Right renal cortex interstitium (tissue), 3 donors: ENCODE measurements at places on chromosomes 2 and 18. TPM values are rescaled to one million over a fixed set of nuclear protein-coding genes. Genes with fewer than 3 reads are reported as not detected.

GRCh38 chr2:86603905-86604304 is 19.8 kb downstream of the RNF103 start:
- DNase-seq: no peak

DNA sequence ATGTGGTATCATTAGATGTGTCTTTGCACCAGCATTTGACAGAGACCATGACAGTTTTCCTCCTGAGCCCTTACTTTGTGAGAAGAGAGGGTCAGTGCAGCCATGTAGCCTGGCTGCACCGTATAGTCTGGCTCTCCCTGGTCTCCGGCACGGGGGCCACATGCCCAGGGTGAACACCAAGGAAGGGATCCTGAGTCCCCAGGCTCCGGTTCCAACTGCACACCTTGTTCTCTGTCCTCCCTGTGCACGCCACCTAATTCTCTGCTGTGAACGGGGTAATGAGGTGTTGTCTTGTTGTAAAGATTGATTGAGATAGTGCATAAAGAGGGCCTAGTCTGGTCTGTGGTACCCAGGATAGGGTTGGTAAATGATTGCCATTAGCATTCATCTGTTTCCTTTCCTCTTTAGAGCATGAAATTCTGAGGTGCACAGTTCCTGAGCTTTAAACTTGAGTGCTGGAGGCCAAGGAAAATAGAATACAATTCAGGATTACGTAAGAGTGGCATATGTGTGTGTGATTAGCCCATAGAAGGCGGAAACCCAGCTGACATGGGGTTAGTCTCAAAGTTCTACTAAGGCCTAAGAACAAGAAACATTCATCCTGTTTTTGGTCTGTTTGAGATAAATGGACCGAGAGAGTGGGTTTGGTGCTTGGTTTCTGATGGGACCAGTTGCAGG is 55.5 kb downstream of the NCK2 start:
- DNase-seq: no peak

DNA sequence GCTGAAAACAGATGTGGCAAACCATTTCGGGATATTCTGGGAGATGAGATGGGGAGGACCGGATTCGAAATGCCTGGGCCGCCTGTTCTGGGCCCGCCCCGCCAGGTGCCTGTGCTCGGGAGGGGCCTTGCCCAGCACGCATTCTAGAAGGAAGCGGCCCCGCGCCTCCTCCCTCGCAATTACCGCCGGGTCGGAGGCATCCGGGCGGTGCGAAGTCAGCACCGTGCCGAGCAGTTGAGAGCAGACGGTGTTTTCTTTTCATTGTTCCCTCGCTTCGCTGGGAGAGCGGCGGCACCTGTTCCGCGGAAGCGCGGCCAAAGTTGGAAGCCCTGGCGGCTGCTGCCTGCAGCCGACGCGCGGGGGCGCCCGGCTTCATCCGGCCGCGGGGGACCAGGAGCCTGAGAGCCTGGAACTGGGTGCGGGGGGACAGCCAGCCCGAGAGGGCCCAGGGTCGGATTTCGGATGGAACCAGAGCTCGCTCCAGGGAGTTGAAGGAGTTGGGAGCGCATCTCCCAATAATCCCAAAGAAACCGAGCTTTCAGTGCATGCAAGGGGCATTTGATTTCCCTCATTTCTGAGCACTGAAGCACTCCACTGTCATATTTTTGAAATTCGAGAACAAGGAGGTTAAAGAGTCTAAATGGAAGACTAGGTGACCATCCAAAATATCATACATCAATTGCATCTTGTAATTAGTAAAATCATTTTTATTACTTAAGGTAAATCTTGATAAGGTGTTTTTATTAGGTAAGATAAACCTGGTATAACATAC is 241.8 kb upstream of the RAB12 start:
- no peak for DNase-seq

DNA sequence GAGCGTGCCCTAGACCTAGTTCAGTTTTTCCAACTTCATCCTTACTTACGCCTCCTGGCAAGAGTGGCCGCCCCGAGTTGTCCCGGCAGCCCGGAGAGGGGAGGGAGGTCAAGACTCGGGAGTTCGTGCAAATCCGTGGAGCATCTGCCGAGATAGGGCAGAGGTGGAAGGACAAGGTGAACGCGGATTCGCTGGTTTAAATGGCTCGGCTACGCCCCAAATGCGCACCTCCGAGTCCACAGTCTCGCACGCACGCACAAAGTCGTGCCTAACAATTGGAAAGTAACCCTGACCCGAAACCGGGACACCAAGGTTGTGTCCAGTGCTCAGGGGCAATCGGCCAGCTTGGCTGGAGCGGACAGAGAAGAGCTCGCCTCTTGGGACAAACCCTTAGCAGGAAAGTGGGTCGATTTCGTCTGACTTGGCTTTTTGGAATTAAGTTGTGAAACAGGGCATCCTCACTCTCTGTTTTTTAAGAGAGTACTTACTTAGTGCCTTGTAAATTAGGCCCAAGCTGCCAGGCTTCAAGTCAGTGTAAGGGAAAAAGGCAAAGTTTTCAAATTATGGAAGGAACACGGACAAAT is 726 bp upstream of the SS18 start:
- no peak for DNase-seq

The ESCO1 gene
- polyA plus RNA-seq: 33.3 TPM

GRCh38 chr2:203934711-203935438 is 1.7 kb upstream of the ICOS start:
- no peak for DNase-seq

DNA sequence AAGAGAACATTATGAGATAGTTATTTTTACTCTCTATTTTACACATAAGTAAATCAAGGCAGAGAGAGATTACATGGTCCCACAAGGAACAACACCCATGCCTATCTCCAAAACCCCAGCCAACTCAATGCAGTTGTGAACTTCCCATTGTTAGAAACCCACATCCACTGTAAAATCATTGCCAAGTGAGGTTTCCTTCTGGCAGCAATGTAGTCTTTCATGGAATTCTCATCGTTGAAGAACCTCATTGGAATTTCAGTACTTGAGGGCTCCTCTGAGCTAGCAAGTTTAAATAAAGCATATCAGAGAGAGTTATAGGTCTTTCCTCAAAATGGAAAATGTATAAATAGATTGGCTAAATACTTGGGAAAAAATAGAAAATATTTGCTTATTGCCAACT is 105.2 kb downstream of the RAD51AP2 start:
- no peak for DNase-seq

- no peak for DNase-seq
These were observed 47.5 kb downstream of the EML4 start for GRCh38 chr2:42216694-42217093.

GRCh38 chr2:38092196-38092902 is 16.4 kb upstream of the CYP1B1 start:
- DNase-seq: no peak

The MOGAT1 gene
- polyA plus RNA-seq: not detected

DNA sequence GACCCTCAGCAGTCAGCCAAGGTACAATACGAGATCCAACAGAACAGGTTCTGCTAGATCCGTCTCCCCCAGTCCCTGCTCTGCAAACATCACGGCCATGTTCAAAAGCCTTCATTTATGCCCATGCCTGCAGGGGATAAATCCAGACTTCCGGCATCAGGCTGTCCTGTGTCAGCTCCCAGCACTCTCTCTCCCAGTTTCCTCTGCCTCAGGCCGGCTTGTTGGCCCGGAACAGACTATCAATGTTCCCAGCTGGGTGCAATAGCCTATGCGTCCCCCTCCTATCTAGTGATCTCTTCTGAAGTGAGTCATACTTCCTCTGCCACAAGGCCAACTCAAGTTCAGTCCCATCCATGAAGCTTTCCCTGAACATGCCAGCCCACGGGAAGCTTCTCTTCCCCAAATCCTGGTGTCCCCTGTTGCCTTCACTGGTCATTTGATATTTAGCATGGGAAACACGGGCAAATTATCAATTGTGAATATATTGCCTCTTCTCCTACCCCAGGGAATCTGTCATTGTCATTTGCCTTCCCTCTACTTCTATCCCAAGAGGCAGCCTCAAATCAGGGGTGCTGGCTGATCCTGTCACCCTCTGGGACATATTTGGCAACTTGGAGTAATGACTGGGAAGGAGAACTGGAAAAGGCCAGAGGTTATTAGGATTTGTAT is 51.1 kb downstream of the CAPN13 start:
- DNase-seq: no peak

DNA sequence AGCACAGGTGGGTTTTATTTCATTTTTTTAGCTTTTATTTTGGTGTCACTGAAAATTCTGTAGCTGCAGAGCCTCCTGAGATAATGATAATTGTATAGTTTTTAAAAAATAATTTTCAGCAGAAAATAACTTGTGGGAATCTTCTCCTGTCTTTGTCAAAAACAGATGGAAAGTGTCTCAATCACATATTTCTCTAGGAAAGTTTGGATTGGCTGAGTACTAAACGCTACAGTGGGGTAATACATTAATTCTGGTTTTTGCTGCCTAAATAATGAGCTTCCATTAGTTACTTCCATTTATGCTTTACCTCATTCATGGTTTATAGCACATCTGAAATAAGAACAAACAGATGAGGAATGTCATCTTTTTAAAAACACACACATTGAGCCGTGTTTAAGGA is 2.2 kb downstream of the TWIST2 start:
- no peak for DNase-seq

DNA sequence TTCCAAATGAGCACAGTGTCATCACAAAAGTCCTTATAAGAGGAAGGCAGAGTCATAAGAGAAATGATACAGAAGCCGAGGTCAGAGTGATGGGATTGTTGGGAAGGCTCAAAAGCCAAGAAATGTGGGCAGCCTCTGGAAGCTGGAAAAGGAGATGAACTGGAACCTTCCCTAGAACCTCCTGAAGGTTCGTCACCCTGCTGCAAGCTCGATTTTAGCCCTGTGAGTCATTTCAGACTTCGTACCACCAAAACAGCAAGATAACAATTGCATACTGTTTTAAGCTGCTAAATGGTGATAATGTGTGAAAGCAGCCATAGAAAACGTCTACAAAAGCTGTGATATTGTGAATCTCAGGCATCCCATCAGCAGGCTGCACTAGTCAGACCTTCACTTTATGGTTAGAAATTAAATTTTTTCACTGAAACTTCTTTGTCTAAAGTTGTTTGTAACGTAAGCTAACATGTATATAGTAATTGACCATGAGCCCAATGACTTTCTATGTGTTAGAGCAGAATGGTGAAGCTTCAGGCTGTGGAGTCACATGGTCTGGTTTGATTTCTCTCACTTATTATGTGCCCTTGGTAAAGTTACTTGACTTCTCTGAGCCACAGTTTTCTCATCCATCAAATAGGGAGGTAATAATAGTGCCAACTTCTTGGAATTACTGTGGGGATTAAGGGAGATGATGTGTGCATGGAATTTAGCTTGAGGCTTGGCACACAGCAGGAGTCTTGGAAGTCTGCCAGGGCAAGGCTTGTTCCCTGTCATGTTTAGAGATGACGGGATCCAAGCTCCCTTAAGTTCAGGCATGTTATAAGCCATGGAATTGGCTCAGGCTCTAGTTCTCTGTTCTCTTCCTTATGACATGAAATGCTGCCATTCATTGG is 132.0 kb upstream of the CCDC195 start:
- no peak for DNase-seq

- no peak for DNase-seq
These were observed 9.8 kb downstream of the RMDN2 start for GRCh38 chr2:37934591-37935513.

GRCh38 chr2:179811042-179811441 is 50.4 kb downstream of the ZNF385B start:
- DNase-seq: no peak

The TBR1 gene
- 0.04 TPM for polyA plus RNA-seq

GRCh38 chr2:222424729-222425671 is 657 bp downstream of the SGPP2 start:
- DNase-seq: no peak

DNA sequence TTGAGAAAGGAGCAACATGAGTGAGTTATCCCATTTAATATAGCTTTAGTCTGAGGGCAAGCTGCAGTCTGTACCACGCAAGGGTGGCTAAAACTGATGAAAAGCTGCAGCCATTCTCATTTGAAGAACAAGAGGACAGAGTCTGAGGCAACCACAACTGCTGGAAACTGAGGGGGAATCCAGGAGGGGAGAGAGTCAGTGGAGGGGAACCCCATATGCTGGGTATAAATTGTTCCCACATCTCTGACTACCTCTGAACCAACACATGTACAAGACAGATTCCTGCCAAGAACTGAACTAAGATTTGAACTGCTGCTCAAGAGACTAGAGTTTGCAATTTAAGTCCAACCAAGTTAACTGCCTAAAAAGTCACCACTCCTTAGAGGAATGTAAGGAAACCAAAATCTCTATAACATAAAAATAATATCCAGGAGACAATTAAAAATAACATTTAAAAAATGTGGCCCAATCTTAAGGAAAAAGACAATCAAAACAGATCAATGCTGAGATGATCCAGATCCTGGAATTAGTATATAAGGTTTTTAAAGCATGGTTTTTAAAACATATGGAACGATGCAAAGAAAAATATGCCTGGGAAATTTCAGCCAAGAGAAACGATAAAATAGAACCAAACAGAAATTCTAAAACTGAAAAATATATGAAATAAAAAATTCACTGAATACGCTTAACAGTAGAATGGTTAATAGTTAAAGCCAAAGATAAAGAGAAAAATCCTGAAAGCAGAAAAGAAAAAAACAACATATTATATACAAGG is 11.2 kb downstream of the CWC22 start:
- DNase-seq: no peak

The MAP3K19 gene
- 0.58 TPM for polyA plus RNA-seq

DNA sequence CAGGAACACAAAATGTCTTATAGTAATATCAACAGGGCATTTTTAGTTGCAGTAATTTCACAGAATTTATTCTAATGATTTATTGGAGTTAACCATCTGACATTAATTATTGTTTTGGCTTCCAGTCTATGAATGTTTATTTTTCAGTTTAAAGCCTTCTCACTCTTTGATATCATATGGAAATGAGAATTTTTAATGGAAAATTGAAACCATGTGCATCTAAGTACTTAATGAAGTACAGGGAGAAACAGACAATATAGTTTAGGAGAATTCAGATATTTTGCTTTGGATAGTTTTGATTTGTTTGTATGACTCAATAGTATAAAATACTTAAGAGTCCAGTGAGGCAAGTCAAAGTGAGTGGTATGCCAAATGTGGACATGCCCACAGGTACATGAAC is 126.1 kb downstream of the OLA1 start:
- no peak for DNase-seq

DNA sequence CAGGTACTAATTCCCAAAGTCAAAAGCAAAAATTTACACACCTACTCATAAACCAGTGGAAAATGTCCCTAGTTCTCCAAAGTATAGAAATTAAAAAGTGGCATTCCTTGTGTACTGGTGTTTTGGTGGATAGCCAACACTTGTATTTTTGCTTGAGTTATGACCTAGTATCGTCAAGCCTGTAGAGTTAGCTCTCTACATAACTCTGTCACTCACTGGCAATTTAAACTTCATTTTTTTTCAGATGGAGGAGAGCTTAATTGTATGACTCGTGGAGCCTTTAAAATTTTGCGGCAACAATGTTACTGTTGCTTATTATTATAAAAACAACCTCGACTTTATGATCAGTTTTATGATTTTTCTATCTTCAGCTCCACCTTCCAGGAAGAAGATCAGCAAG is 58.7 kb downstream of the ITGB6 start:
- DNase-seq: no peak

The ADRA2B gene
- 2.5 TPM for polyA plus RNA-seq

- no peak for DNase-seq
These were observed 109.1 kb downstream of the FIGN start for GRCh38 chr2:163626639-163627109.
